NK-92 treated with Interleukin-12 subunit alpha and Interleukin-12 subunit beta, amount 100 ng/mL, for 24 hours (cell line): ENCODE measurements at places on chromosomes 12 and 14.

GRCh38 chr14:21711360-21711961, 37.8 kb upstream of the OR4E1 start:
- no peak for DNase-seq

- no peak for DNase-seq
These were observed 2.0 kb downstream of the RIPK3 start for GRCh38 chr14:24337824-24338175.

DNA sequence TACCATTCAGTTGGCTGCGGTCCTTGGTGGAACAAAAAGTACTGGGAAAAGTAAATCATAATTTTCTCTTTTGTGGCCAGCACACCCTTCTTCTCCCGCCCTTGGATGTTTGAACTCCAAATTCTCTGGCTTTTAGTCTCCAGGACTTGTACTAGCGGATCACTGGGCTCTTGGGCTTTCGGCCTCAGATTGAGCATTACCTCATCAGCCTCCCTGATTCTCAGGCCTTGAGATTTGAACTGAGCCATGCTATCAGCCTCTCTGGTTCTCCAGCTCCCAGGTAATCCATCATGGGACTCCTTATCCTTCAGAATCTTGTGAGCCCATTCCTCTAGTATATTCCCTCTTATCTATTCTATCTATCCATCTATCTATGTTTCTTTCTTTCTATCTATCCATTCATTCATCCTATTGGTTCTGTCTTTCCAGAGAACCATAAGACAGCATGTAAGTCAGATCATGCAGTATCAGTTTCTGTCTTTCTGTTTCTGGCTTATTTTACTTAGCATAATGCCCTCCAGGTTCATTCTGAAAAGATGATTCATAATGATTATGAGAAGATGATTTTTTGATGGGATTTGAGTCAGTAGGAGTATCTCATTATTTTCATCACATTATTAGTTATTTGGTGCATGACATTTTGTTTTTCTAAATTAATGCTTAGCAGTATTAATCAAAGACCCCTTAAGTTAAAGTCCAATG, 814.9 kb downstream of the LRFN5 start:
- no peak for DNase-seq

GRCh38 chr12:104620837-104621531, 164.2 kb downstream of the CHST11 start:
- DNase-seq = no peak

- no peak for DNase-seq
These were observed 31.2 kb upstream of the IGF1 start for GRCh38 chr12:102511575-102511974.

DNA sequence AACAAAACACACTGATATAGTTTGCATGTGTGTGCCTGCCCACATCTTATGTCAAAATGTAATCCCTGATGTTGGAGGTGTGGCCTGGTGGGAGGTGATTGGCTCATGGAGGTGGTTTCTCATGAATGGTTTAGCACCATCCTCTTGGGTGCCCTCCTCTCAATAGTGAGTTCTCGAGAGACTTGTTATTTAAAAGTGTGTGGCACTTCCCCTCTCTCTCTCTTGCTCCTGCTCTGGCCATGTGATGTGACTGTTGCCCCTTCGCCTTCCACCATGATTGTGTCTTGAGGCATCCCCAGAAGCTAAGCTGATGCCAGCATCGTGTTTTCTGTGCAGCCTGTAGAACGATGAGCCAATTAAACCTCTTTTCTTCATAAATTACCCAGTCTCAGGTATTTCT, 454.1 kb upstream of the DCN start:
- no peak for DNase-seq

- no peak for DNase-seq
These were observed 170.9 kb downstream of the MSRB3 start for GRCh38 chr12:65449400-65449799.

- DNase-seq = no peak
These were observed 24.4 kb downstream of the DEGS2 start for GRCh38 chr14:100135073-100135472.

DNA sequence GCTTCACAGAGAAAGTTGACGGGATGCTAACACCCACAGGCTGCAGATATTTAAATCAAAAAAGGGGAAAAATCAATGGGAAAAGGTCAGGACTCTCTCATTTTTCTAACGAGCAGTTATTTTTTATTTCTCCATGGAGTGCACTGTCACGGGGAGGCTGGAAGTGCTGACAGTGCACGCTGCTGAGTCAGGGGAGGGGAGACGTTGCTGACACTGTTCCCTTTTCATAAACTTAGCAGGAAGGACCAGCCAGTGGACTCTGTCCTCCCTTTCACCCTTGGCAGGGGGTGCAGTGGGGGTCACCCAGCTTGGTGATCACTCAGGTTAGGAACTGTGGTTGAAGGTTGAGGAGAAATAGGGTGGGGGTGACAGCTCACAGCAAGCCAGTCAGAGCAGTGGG, 65.6 kb upstream of the FUT8 start:
- DNase-seq = no peak

DNA sequence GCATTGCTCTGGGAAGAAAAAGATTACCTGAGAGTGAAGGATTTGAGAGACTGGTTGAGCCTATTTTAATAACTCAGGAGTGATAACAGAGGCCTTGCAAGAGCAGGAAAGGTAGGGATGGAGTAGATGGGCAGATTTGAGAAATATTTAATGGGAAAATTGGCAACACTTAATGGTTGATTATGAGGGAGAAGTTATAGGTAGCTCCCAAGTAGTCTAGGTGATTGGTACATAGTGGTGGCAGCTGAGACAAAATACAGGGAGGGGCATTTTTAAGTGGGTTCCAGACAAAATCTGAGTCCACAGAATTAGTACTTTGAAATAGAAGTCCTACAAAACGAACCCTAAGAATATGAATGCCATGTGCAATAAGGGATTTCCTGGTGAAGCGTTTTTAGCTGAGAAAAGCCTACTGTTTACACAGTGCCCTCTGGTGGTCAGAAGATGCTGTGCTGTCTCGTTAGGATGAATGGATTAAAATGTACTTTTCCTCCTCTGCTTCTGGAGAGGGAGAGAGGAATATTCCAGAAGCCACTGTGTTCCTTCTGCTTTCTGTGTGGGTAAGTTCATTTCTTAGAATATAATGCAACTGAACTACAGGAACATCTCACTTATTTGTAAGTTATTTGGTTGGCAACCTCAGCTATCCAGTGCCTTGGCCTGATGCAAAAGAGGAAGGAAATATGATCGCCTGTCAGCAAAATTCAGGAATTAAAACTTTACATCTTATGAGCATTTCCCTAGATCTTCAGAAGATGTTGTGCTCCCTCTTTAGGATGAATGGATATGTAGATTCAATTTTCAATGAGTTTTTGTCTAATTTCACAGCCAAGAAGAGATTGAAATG, 6.5 kb downstream of the ZBTB1 start:
- peak; percentile 34 for DNase-seq

DNA sequence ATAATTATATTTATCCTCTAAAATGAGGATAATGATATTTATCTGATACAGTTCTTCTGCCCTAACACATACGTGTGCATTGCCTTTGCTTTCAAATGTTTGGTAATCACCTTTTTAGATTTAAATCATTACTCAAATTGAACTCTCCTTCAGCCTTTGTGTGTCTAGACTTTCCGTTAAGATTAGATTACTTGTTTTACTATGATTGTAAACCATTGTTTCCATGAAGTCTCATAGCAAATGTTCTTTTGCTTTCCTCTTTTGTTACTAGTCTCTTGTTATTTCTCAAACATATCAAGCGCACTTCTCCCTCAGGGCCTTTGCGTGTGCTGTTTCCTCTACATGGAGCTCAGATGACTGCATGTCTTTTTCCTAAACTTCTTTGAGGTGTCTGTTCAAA, 63.7 kb downstream of the ETV6 start:
- DNase-seq = no peak
